CD4-positive, alpha-beta T cell treated with Interleukin-17A for 4 hours (primary cell): ENCODE measurements at places on chromosomes 13 and 19.

DNA sequence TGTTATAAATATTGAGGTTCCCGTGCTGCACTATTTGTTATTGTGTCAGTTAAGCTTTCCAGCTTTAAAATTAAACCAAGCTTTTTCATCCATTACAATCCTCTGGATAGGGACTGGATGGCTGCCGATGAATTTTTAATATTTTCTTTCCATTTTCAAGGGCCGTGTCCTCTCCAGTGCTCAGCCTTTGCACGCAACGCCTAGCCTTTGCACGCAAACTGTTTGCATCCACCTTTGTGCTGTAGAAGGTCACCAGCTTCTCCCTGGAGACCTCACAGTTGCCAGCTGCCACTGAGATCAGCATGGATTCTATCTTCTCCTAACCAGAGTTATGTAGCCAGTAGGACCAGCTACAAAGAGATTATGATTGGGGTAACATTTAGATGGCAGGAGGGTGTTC, 240.5 kb downstream of the SLC7A1 start:
- no peak for DNase-seq

DNA sequence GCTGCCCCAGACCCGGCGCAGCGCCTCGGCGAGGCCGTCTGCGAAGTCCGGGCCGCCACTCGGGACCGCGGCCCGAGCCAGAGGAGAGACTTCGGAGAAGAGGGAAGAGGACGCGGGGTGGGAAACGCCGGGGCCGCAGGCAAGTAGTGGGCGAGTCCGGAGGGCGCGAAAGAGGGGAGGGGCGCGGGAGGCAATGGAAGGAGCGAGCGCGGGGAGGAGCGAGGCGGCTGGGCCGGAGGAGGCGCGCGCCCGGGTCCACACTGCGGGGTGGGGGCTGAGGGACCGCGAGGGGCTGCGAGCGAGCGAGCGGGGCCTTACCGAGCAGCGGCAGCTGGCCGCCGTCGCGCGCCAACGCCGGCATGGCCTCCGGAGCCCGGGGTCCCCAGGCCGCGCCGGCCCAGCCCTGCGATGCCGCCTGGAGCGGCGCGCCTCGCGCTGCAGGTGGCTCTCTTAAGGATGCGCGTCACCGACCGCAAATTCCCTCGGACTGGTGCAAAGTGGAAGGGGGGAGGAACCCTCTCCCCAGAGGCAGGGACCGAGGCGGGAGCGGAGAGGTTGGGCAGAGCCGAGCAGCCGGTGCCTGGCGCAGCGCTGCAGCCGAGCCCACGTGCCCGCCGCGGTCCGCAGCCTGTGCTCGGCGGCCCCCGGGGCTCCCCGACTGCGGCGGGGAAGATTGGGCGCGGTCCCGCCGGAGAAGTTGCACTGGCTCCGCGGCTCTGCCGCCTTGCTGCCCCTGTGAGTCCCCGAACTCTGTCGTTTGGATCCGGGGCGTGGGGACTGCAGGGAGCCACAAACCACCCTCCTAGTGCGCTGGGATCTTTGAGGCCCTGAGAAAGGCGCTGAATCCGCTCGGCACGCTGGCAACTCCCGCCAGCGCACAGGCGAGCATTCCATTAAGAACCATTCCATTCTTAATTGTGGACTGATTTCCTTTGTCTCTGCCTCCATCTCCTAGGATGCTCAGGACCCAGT, at the start of gene FLT3:
Gene FLT3, minus strand, starts transcription at position 427 of the 972 bp plus-strand sequence. Its CDS starts 66 bp downstream, at position 361.
- peak; percentile 27 for DNase-seq

DNA sequence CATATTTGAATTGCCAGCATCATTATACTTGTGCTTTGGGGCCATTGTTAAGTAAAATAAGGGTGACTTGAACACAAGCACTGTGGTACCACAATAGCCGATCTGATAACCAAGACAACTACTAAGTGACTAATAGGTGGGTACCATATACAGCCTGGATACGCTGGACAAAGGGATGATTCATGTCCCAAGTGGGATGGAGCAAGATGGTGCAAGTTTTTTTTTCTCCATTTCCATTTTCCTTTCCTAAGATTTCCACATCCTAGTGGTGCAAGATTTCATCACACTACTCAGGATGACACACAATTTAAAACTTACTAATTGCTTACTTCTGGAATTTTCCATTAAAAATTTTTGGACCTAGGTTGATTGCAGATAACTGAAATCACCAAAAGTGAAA, 15.1 kb downstream of the BRCA2 start:
- no peak for DNase-seq

DNA sequence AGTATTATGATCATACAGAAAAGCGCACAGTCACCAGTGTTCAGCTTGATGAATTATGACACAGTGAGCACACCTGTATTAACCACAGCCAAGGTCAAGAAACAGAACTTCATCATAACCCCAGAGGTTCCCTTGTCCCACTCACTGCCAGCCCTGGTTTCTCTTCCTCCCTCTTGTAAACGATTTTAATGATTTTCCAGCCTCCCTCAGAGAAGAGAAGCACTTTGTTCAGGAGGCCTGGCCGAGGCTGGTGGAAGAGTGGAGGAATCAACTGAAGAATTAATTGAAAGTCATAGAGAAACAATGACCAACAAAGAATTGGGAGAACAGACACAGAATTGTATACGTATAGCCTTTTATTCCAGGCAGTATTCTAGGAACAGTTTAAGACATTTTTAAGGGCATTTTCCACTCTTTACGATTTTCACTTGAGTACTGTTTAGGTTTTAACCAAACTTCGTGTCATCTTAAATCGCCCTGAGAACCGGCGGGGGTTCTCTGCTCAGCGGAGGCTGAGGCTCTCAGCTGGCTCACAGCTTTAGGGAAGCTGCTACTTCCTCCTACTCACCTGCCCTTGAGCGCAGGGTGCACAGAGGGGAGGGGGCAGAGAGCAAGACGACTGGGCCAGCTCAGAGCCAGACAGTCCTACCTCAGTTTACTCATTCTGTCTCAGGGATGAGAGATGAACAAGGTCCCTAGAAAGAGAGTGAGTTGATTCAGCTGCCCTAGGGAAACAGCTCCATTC, 108.6 kb downstream of the AKAP11 start:
- DNase-seq: peak; percentile 26

GRCh38 chr13:24053519-24054251, 106.8 kb upstream of the SPATA13 start:
- peak; percentile 66 for DNase-seq

DNA sequence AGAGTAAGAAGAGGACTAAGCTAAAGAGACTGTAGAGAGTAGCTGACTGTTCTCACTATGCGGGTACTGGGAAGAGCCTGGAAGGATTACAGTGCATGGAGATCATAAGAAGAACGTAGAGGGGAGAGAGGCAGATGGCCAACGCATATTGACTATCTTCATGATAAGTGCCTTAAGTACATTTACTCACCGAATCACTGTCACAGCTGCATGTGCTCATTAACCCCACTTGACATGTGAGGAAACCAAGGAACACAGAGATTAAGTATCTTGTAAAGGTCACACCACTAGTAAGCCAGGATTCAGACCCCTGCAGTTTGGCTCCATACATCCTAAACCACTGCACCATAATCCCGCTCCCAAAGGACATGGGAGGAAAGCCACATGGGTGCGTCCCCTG, 34.1 kb downstream of the SMAD9 start:
- DNase-seq: no peak

DNA sequence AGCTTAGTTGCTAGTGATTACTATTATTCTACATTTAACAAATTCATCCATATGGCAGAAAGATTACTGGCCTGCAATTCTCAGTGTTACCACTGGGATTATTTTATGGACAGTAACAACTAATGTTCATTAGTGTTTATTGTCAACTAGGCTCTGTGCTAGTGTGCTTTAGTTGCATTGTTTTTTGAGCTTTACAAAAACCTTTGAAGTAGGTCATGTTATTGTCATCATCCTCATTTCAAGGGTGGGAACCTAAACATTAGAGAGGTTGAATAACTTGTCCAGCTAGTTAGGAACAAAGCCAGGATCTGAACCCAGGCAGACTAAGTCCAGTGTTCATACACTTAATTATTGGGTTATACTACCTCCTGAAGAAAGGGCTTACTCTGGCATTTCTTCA, 27.8 kb upstream of the TDRD3 start:
- no peak for DNase-seq

GRCh38 chr13:79281339-79281747, 124.7 kb downstream of the RBM26 start:
- no peak for DNase-seq

DNA sequence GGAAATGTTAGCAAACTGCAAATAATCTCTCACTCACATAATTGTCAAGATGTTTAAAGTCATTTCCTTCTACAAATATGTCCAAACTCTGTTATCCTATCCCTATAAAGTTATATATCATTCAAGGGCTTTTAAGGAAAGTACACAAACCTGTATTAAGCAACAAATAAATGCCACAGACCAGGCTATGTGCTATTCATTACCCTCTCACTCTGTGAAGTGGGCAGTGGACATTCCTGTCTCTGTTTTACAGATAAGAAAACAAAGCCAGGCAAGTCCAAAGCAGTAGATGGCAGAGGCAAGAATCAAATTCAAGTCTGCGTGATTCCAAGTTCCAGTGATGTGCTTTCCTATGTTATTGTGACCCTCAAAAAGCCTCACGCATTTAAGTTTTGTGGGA, 140.6 kb downstream of the LHFPL6 start:
- DNase-seq: no peak

- DNase-seq: no peak
These were observed 1.1 kb upstream of the GJA3 start for GRCh38 chr13:20161951-20162300.

- DNase-seq: peak; percentile 86
These were observed 10.5 kb upstream of the B3GNT3 start for GRCh38 chr19:17784201-17785008.

GRCh38 chr19:947707-948539, 22.1 kb downstream of the ARID3A start:
- DNase-seq: no peak

DNA sequence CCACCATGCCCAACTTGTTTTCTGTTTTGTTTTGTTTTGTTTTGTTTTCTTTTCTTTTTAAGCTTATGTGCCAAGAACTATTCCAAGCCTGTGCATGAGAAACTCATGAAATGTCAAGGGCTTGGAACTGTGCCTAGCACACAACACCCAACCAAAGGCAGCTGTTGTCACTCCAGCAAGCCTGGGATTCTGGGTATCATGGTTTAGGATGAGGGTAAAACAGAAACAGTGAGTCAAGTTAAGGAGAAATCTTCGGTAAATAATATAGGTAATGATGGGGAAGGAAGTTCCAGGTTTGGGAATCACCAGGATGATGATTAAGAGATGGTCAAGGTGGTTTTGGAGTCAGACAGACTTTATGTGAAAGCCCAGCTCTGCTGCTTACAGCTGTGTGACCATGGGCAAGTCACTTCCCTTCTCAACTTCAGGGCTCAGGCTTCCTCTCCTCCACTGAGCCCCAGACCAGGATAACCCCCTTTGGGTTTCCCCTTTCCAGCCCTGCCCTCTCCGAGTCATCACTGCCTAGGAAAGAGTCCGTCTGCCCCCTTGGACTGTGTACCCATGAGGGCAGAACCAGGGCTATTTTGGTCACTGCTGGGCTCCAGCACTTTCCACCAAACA, 5.0 kb downstream of the PVR start:
- no peak for DNase-seq

- peak; percentile 22 for DNase-seq
These were observed 15.9 kb downstream of the PRR36 start for GRCh38 chr19:7858109-7858770.

- DNase-seq: no peak
These were observed 93.4 kb upstream of the CACNA1A start for GRCh38 chr19:13599681-13600080.

- no peak for DNase-seq
These were observed 1215.4 kb downstream of the PCDH9 start for GRCh38 chr13:66014771-66015170.

- peak; percentile 74 for DNase-seq
These were observed 43.1 kb downstream of the CYP4F22 start for GRCh38 chr19:15551293-15552004.

GRCh38 chr13:80399340-80400163, 58.6 kb upstream of the SPRY2 start:
- no peak for DNase-seq

GRCh38 chr19:41920882-41921576, 7.2 kb downstream of the ERFL start:
- DNase-seq: peak; percentile 24

DNA sequence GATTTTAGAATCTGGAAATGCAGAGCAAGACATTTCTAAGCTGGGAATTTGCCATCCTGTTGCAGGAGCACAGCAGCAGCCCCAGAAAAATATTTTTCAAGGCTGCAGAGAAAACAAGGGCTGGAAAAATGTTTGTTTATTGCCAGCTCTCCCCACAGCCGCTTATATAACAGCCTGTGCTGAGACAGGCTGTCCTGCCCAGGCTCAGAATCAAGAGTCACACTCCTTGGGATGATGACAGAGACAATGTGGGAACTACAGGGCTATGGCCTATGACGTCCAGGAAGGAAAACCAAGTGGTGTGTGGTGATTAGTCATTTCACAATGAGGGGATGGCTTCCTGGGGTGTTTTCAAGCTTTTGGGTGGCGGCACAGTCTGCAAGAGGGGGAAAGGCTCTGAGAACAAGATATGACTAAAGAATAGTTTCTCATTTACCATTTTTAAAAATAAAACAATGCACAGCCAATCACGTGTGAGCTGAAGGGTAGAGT, 136.3 kb upstream of the SERP2 start:
- DNase-seq: no peak

DNA sequence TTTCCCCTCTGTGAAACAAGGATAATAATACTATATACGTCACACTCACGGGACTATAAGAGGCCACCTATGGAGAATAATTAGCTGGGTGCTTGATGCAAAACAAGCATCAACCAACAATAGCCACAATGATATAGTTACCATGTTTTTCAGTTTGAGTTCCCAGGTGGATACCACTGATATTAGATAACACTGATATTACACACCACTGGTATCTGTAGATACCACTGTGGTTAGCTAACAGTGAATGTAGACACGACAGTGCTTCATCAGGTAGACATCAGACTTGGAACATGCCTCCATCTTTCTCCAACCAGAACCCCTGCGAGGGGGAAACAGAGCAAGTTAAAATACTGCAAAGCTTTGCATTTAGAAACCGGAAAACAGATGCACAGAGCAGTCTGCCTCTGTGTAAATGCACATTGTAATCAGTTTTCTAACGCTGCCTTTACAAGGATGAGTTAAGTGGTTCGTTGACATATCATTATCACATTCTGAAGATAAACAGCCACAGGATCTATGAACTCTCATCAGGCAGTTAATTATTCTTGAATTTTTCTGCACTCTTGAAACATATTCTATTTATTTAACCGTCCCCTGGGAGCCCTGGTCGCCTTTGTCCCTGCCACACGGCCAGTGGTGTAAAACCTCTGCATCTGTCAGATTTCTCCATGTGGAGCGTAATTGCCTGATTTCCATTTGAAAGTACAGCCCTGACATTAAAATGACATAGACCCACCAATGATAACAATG, 80.7 kb downstream of the RNASEH2B start:
- DNase-seq: no peak

DNA sequence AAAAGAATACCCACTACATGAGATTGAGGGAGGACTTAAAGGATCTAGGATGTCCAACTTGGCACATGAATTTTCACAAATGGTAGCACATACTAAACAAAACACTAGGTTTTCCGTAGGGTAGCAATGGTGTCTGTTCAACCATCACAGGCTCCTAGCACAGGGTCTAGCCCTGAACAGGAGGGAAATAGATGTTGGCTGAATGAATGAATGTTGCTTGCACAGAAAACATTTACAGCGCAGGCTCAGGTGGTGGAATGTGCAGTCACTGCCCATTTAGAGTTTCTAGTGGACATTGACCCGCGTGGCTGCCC, 1.9 kb upstream of the MYCBP2 start:
- no peak for DNase-seq

- DNase-seq: no peak
These were observed 1.2 kb downstream of the RAB11B start for GRCh38 chr19:8391198-8392016.
